ENCODE measurements at places on chromosomes 1 and 21. TPM values are rescaled to one million over a fixed set of nuclear protein-coding genes. Genes with fewer than 3 reads are reported as not detected.

The OR2T29 gene
- polyA plus RNA-seq, result not detected

The SELP gene
- polyA plus RNA-seq, result 4.4 TPM

The FCRL2 gene
- 0.17 TPM for polyA plus RNA-seq

The TMEM54 gene
- 5.6 TPM for polyA plus RNA-seq

The PROK1 gene
- polyA plus RNA-seq, result 0.17 TPM

The FMO3 gene
- polyA plus RNA-seq, result 0.28 TPM

The ADORA1 gene
- 4.6 TPM for polyA plus RNA-seq

The CFAP141 gene
- not detected for polyA plus RNA-seq

The CYP4X1 gene
- polyA plus RNA-seq, result 7.4 TPM

The FAM3B gene
- polyA plus RNA-seq, result 18.3 TPM

The FNDC5 gene
- 44.6 TPM for polyA plus RNA-seq

Measured in left kidney (tissue), 8 donors.